ENCODE measurements at places on chromosomes 2 and 18. TPM values are rescaled to one million over a fixed set of nuclear protein-coding genes. Genes with fewer than 3 reads are reported as not detected.

DNA sequence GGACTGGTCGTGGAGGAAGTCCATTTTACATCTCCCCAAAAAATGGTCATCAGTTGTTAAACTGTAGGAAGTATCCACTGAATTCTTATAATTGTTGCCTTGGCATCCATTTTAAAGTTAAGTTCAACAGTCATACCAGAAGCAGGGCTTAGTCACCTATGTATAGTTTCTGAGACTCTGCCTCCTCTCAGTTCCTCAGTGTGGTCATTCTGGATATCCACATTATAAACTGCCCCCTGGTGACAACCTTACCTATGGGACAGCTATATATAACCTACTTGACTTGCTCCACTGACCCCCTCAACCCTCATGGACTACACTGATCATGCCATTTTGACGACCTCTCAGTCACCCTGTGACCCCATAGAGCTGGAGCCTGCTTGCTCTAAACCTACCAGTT, 617.0 kb downstream of the LRP1B start:
- DNase-seq = no peak

DNA sequence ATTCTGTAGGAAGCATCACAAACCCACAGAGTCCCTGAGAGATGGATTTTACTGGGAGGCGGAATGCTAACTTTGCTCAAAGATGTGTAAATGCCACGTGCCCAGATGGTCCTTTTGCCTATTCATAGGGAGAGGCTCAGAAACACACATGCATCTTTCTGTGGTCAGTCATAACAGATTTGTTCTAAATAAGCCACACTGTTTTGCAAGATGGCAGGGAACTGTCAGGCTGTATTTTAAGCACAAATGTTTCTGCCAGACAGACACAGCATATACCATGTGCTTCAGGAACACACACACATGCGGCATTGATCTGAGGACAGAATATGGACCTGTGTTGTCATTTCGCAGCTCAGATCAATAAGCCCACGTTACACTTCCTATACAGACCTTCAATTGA, 312.0 kb downstream of the GPD2 start:
- no peak for DNase-seq

GRCh38 chr18:25490316-25490715, 138.3 kb upstream of the ZNF521 start:
- no peak for DNase-seq

Gene CD8B2
- 0.37 TPM for polyA plus RNA-seq

Gene SERPINB12
- not detected for polyA plus RNA-seq
